ENCODE measurements at places on chromosomes 2 and 18.

- DNase-seq: peak; percentile 6
Measured at GRCh38 chr2:134461511-134461910, 207.6 kb downstream of the MGAT5 start.

GRCh38 chr2:217430916-217431576 is 571.2 kb upstream of the TNP1 start:
- peak; percentile 45 for DNase-seq

DNA sequence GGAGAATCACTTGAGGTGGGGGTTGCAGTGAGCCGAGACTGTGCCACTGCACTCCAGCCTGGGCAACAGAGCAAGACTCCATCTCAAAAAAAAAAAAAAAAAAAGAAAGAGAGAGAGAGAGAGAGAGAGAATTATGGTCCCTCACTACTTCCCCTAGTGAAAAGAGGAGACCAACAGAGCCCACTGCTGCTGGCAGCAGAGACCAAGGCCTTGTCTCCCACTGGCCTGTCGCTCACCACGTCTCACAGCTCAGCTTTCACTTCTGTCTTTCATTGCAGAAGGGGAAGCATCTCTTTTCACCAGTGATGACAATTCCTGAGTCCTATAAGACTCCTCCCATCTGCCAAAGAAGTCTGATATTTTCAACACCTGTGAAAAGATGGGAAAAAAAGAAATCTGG is 81.3 kb downstream of the CLHC1 start:
- no peak for DNase-seq

- no peak for DNase-seq
Measured at GRCh38 chr2:70906439-70907005, 29.2 kb upstream of the ATP6V1B1 start.

- peak; percentile 38 for DNase-seq
Measured at GRCh38 chr2:213281156-213281555, 3.1 kb upstream of the SPAG16 start.

GRCh38 chr2:74262681-74263080 is 64.3 kb downstream of the MTHFD2 start:
- no peak for DNase-seq

- DNase-seq: no peak
Measured at GRCh38 chr2:102438578-102438977, 15.6 kb downstream of the IL18RAP start.

- no peak for DNase-seq
Measured at GRCh38 chr18:69947361-69948133, at the start of gene CD226. Gene CD226, minus strand, starts transcription at chr18:69947873. Its CDS starts 467 bp downstream, at chr18:69947406.

DNA sequence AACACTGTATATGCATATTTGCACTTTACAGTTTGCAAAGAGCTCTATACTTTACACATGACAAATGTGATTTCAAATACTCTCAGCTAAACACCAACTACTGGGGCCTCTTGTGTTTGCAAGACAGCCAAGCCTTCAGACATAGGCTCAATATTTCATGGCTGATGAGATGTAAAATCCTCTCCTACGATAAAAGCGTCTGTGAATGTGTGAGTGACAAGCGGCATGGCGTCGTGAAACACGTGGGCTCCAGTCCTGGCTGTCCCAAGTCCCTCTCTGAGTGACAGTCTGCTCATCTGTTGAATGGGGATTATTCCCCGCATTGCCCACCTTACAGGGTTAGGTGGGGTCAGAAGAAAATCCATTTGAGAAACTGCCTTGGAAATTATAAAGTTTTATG is 489.8 kb downstream of the RNF144A start:
- no peak for DNase-seq

- DNase-seq: no peak
Measured at GRCh38 chr18:8984131-8984721, 118.3 kb upstream of the NDUFV2 start.

- DNase-seq: no peak
Measured at GRCh38 chr2:26649322-26649721, 8.2 kb upstream of the CIB4 start.

- no peak for DNase-seq
Measured at GRCh38 chr18:37368110-37368954, 197.3 kb downstream of the CELF4 start.

- DNase-seq: no peak
Measured at GRCh38 chr2:232420463-232421188, 14.0 kb downstream of the ALPG start.

GRCh38 chr2:37802899-37803379 is 122.1 kb upstream of the RMDN2 start:
- DNase-seq: peak; percentile 74

GRCh38 chr2:45227347-45227746 is 218.1 kb upstream of the SIX2 start:
- DNase-seq: no peak

GRCh38 chr2:21282515-21282898 is 158.7 kb downstream of the TDRD15 start:
- DNase-seq: no peak

- DNase-seq: no peak
Measured at GRCh38 chr18:38923540-38923939, 1357.9 kb upstream of the CELF4 start.

DNA sequence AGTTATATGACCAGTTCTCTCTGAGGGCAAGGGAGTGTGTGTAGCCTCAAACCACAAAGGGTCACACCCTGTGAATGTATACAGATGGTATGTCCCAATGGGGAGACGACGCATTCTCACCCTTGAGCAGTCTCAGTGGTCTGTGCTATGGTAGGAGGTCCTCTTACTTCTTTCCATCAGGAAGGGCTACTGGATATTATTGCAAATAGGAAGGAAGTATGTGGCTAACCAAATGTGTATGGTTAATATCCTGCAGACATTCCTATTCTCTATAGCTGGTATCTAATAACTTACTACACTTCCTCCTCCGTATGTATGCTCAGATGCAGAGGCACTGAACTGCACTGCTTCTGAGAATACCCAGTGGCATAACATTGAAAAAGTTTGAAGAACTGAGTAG is 306.7 kb upstream of the CCDC68 start:
- DNase-seq: no peak
